Activated effector memory CD4-positive, alpha-beta T cell treated with Interleukin-2 at 50 U/mL for 16 hours (primary cell): ENCODE measurements at places on chromosomes 13 and 19.

DNA sequence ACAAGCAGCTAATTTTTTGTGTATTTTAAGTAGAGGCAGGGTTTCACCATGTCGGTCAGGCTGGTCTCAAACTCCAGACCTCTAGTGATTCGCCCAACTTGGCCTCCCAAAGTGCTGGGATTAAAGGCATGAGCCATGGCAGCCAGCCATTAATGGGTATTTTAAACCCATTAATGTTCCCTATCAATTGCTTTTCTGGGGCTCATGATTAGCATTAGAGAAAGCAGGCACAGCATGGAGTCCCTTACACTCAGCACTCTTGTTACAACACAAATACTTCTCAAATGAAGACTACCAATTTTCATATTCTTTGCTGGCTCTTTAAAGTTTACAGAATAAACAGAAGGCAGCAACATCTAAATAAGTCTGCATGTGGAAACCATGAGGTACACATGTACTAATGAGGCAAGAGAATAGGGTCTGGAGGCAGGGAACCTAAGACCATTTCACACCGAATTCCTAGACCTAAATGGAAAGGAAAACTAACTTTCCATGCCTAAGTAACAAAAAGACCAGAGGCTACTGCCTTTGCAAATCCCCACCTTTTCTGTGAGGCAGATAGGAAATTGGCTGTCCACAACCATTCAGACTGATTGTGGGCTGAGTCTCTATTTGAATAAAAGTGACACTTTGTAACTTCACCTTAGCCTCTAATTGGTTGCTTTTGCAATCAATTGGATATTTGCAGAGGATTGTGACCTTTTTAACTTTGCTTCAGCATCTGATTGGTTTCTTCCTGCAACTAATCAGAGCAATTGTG, 21.2 kb downstream of the ZNF675 start:
- DNase-seq, result no peak

GRCh38 chr19:46076951-46077814, 36.4 kb upstream of the IGFL4 start:
- no peak for DNase-seq

DNA sequence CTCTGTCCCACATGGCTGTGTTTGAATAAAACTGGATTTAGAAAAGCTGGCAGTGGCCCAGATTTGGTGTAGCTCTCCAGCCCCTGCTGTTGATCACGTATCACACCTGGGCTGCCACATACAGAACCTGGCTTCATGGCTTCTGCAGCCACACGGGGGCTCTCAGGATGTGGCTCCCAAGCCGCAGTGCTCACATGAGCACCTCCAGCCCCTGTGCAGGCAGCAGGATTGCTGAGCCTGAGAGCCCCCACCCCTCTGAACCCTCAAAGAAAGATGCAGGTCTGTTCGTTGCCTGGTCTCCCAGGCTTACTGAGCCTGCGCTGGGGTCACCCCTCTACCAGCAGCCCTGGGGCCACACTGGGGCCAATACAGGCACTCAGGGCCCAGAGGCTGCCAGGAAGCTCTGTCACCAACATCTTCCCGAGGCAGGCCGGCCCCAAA, 2.7 kb downstream of the PLEKHF1 start:
- peak; percentile 68 for DNase-seq

- DNase-seq, result no peak
Measured at GRCh38 chr13:84606616-84607015, 724.3 kb upstream of the SLITRK1 start.

GRCh38 chr13:101455863-101456262, 3.4 kb downstream of the ITGBL1 start:
- no peak for DNase-seq

DNA sequence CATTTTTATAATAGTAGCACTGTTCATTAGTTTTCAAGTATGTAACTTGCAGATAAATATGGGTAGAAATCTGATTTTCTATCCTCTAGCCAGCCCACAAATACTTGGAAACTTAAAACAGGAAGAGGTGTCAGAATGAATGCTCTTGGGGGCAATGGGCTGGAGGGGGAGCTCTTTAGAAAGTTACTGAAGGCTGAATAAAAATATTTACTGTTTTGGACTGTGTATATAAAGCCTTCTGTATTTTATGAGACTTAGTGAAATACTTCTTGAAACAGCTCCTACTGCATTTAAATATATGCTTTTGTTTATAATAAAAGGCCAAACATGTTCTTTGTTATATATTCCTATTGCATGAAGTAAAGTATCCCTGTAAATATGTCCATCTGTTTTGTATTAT, 138.8 kb downstream of the RGCC start:
- no peak for DNase-seq

DNA sequence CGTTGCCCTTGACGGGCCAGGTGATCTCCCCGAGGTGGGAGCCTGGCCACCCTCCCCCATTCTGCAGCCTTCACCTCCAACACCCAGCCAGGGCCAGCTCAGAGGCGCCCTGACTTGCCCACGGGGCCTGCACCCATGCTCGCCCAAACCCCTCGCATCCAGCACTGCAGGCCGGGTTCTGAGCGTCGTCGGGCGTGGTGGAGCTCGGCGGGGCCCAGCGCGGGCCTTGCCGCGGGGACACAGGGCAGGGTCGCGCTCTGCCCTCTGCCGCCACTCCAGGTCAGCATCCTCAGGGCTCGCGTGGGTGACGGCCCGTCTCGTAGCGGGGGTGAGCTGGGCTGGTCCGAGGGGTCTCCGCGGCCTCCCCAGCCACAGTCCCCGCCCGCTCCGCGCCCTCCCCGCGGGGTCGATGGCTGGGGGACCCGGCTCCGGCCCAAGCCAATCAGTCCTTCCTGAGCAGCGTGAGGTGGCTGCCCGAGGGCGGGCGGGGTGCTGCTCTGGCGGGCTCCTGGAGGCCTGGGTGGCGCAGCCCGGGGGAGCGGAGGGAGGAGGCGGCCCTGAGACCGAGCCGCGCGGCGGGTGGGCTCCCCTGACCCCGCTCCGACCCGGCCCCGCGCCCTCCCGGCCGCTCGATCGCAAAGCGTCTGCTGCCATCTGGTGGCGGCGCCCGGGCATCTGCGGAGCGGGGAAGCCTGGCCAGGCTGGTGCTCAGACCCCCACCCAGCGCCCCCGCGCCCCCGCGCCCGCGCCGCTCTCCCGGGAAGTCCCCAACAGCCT, 61.4 kb downstream of the CCNE1 start:
- DNase-seq, result peak; percentile 43

DNA sequence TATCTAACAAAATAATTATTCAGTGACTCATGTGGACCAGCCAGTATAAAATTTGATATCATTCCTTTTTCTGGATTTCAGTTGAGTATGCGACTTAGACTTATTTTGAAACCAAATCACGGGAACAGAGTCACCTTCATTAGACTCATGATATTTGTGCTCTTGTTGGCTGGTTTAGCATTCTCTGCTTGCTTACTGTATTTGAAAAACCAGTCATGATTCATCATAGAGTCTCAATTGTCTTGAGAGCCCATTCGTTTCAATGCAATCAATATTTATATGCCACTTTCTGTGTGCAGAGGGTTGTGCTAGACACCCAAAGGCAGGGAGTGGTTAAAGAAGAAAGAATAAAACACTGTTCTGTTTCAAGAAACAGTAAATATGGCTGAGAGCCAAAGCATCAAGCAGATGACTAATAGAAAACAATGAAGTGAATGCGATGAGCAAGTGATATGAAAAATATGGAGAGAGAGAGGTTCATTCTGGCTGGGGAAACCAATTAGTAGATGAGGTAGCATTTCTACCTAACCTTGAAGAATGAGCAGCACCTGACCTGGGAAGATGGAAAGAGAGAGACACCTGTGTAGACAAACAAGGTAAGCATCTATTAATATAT, 99.6 kb upstream of the MBNL2 start:
- DNase-seq, result no peak

GRCh38 chr13:28636677-28637317, 22.1 kb upstream of the POMP start:
- no peak for DNase-seq

- DNase-seq, result no peak
Measured at GRCh38 chr13:77372275-77372674, 45.4 kb upstream of the MYCBP2 start.

DNA sequence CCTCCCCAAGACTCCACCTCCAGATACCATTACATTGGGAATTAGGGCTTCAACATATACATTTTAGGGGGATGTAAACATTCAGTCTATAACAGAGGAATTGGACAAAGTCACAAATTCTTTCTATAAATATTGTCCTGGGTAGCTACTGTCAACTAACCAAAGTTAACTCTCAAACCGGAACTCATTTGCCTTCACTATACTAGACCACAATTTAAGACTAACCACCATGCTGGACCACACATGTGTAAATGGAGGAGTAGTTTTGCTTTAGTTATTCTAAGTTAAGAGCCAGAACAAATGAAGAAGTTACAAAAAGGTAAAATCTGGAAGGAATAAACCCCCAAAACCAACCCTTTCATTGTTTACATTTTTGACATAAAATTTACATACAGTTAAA, 222.8 kb downstream of the NDFIP2 start:
- no peak for DNase-seq

DNA sequence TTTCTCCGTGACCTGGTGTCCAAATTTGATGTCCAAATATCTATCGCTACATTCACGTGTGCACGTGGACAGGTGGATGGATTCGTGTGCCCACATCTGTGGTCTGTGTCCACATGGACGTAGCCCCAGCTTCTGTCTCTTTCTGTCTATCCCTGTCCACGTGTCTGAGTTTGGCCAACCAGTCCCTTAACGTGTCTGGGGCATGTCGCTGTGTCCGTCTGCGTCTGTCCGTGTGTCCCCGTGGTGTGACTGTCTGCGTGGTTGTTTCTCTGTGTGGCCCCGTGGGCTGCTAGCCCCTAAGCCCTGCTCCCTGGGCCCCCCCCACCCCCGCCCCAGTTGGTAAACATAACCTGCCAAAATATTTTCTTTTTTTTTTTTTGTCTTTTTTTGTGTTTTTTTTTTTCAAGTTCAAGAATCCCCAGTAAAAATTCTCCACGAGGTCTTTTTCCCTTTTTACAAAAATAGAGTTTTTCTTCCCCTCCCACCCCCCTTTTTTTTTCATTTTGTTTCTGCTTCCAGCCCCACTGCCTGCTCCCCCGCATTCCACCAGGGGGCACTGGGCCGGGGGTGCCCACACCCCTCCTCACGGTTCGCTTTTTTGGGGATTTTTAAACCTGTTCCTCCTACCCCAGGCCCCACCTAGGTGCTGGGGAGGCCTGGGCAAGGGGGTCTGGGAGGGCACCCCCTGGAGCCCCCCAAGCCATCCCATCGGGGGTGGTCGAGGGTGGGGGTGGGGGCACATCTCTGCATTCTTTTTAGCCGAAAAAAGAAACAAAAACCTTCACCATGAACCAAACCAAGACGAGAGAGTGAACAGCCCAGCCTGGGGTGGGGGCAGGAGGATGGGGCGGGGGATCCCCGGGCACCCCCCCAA, 18.3 kb downstream of the PRKCSH start:
- no peak for DNase-seq

DNA sequence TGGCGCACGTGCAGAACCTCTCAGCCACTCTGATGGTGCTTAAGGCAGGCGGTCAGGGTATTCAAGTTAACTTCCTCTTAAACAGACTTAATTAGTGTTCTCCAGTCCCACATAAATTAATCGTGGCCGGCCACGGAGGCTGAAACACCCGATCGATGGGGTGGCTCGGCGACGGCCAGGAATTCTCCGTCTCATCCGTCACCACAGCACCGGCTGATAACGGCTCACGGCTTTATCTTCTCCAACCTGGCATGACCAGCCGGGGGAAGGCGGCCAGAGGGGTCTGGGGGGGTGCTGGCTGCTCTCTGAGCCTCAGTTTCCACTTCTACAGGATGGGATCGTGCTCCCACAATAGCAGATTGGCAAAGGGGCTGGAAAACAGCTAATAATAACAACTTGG, 32.6 kb upstream of the TCF3 start:
- DNase-seq, result no peak

DNA sequence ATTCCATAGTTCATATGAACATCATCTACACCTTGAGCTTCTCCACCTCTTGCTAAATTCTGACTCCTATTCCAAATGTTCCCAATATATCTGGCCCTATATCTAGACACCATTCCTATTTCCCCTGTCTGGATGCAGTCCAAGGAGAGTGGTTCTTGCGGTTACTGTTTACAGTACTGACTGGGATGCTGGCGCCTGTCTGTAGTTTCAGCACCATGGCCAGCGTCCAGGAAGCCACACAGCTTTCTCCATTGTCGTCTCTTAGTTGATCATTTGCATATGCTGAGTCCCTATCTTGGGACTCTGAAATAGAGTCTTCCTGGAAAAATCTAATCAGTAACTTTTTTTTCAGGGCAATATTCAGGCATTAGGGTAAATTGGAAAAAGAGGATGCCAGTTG, 14.9 kb downstream of the LAIR2 start:
- no peak for DNase-seq

DNA sequence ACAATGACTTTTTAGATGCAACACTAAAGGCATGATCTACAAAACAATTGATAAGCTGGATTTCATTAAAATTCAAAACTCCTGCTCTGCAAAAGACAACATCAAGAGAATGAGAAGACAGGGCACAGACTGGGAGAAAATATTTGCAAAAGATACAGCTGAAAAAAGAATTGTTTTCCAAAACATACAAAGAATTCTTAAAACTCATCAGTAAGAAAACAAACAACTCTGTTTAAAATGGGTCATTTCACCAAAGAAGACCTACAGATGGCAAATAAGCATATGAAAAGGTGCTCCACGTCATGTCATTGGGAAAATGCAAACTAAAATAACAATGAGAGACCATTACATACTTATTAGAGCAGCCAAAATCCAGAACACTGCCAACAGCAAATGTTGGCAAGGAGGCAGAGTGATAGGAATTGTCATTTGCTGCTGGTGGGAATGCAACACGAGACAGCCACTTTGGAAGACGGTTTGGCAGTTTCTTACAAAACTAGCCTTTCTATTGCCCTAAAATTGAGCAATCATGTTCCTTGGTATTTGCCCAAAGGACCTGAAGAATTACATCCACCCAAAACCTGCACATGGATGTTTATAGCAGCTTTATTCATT, 39.2 kb downstream of the FLT1 start:
- DNase-seq, result no peak
